ENCODE measurements at places on chromosomes 12 and 14.

- DNase-seq = no peak
Observed at GRCh38 chr14:43019826-43020225, 1413.2 kb downstream of the LRFN5 start.

DNA sequence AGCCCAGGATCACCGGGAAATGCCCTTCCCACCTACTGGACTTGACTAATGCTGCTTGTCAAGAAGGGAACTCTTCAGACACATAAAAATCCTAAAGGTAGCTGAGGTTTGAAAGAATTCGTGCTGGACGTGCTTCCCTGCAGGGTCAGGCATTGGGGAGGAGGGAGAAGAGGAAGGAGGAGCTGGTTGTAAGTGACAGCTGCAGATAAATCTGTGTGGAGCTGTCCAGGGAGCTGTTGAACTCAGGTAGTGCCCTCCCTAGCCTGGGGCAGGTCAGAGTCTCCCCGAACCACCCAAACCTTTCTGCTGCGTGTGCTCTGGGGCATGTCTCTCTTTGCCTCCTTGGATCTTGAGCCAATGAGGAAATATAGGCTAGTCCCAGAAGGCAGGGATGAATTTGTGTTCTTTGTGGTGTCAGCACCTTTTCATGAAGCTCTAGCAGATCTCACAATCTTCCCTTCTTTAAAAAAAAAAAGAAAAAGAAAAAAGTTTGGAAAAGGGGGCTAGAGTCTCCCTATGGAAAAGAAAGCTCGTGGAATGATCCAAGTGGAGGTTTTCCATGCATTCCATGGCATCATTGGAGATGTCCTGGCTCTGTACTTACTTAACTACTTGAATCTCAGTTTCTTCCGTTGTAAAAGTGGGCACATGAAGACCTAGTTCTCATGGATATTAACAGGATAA lies 23.6 kb upstream of the FOS start:
- DNase-seq = no peak

DNA sequence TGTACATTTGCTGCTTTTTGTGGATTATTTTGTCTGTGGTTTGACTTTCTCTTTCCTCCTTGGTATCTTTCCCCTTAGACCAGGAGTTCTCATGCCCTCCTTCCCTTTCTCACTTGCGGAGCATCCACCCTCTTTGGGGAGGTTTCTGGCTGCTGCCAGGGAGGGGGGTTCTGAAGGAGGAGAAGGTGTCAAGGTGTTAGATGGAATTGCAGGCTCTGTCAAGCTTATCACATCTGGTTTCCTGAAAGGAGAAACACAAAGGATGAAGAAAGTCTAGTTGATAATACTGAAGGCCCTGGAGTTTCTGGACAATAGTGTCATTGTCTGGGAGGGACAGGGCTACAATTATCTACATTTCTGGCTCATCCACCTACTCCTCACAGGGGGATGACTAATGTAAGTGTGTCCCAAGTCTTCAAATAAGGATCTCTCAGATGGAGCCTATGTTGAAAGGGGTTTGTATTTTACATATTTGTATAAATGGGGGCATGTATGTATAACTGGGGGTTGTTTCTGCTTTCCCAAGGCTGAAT lies 217.3 kb upstream of the CCDC196 start:
- DNase-seq = no peak

- no peak for DNase-seq
Observed at GRCh38 chr12:29299633-29300032, 81.3 kb downstream of the ERGIC2 start.

DNA sequence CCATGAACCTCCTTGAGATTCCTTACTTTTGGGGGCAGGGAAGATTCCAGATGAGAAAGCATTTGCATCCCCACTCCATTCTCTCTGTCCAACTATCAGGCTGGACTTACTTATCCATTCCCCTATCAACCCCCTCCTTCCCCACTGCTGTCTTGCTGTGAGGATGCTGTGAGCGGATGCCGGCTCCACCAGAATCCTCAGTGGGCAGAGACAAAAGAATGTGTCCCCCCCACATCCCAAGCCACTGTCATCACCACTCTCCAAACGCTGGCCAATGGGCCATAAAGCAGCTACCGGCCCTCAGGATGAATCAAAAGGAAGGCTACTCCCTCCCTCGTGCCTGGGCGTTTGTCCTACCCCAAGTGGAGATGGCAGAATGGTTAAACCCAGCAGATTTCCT lies 173.0 kb upstream of the NTF3 start:
- no peak for DNase-seq

- DNase-seq = peak; percentile 48
Observed at GRCh38 chr12:133130808-133131128, 341 bp downstream of the ZNF10 start.

GRCh38 chr12:6821591-6822425 lies at the start of gene GPR162:
Gene GPR162 (plus strand): TSS chr12:6821821. CDS start chr12:6823899, 2,078 bp downstream.
- peak; percentile 51 for DNase-seq

- no peak for DNase-seq
Observed at GRCh38 chr14:20347747-20348146, 4.3 kb downstream of the PARP2 start.

DNA sequence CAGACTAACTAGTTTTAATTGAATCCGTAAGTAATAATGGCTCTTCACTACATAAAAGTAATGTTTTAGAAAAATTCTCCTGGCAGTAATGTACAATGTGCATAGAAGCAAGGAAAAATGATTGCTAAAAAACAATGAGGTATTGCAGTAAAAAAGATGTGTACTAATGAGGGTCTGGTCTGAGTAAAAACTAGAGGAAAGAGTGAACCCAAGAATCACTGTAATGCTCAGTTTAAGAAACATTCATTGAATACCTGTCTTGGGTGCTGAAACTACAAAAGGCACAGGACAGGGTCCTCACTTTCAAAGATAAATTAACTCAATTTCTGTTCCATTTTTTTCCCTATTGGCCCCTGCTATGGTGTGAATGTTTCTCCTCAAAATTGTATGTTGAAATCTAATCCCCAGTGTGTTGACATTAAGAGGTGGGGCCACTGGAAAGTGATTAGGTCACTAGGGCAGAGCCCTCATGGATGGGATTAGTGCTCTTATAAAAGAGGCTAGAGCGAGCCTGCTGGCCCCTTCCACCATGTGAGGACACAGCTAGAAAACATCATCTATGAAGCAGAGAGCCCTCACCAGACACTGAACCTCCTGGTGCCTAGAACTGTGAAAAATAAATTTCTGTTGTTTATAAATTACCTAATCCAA lies 51.6 kb downstream of the RPS6KA5 start:
- DNase-seq = peak; percentile 11

GRCh38 chr14:103070971-103071542 lies 13.0 kb upstream of the LBHD2 start:
- no peak for DNase-seq

DNA sequence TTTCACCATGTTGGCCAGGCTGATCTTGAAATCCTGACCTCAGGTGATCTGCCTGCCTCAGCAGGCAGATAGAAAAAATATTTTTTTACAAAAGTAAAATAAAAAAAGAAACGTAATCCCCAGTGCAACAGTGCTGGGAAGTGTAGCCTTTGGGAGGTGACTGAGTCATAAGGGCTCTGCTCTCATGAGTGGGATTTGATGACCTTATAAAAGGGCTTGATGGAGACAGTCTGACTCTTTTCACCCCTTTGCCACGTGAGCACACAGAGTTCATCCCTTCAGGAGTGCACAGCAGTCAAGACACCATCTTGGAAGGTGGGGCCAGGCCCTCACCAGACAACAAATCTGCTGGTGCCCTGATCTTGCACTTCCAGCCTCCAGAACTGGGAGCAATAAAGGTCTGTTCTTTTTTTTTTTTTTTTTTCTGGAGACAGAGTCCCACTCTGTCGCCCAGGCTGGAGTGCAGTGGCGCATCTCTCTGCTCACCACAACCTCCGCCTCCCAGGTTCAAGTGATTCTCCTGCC lies 24.7 kb upstream of the DYNC1H1 start:
- no peak for DNase-seq

- no peak for DNase-seq
Observed at GRCh38 chr12:2666846-2667245, 127.9 kb upstream of the FKBP4 start.

DNA sequence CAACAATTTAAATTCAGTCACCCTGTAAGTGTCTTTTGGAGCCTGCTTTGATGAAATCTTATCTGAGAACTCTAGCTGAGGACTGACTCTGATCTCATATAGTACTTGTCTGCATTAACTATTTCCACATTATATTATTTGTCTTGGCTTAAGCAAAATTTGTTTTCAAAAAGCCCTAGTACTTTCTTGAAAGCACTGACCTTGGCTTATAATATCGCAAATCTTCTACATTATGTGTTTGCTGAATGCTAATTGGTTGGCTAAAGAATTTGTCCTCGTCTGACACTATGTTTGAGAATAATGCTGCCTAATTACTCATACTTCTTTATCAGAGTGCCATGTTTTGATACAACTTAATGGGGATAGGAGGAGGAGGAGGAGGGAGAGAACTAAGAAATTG lies 46.9 kb upstream of the FLRT2 start:
- DNase-seq = no peak

DNA sequence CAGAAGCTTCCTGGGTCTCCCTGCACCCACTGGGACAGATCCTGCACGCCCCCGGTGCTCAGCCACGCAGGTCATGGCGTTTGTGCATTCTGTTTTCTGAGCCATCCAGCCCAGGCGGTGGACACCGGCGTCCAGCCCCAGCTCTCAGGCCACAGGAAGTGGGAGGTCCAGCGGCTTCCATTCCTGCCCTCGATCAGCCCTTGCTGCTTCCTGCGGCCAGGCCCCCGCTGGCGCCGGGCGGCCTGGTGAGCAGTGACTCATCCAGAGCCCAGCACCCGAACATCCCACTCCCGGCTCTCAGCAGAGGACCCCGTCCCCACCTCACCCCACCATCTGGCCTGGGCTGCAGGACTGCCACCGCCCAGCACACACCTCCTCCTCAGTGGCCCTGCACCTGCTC lies 18.0 kb upstream of the NUDT14 start:
- DNase-seq = no peak

- DNase-seq = no peak
Observed at GRCh38 chr12:1807087-1807860, 13.1 kb upstream of the LRTM2 start.

GRCh38 chr12:127885954-127886750 lies 380.8 kb upstream of the TMEM132C start:
- DNase-seq = no peak

- no peak for DNase-seq
Observed at GRCh38 chr12:82468563-82468962, 110.2 kb downstream of the METTL25 start.

GRCh38 chr14:89941830-89942377 lies 12.6 kb downstream of the EFCAB11 start:
- DNase-seq = no peak

DNA sequence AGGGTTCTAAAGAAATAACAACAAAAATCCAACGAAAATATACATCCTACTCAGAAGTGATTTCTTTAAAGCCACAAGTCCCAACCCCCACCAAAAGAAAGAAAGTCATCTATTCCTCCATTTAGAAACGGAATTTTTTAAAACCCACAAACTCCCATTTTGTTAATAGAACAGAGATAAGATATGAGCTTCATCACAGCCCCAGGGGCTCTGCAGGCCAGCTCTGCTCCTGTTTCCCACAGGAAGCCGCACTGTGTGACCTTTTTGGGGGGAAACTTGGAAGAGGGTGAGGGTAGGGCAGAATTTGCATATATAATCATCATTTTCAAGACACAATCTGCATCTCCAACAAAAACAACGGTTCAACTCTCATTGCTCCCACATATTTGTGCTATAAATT lies 2.8 kb downstream of the FBXL14 start:
- no peak for DNase-seq
